Tongue (tissue), 3 donors: ENCODE measurements at places on chromosomes 13 and 19. TPM values are rescaled to one million over a fixed set of nuclear protein-coding genes. Genes with fewer than 3 reads are reported as not detected.

GRCh38 chr13:113746143-113746525 lies 12.9 kb upstream of the TMEM255B start:
- no peak for DNase-seq

ATP13A1 gene
- total RNA-seq, result 172 TPM

IRGQ gene
- total RNA-seq, result 26.0 TPM

DNA sequence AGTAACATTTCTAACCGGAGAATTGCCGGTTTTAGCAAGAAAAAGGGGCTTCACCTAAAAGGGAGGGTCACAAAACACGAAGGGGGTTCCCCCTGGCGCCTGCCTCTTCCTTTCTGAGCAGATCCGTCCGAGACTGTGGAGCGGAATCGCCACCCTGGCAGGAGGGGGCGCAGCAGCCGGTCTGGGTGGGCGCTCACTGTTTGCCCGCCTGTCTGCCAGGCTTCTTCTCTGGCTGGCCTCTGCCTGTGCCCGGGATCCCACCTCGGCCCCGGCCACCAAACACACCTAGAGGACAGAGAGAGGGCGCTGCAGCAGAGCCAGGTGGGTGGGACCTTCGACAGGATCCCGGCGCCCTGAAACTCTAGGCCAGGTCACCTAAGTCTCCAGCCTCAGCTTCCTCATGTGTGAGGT lies 15.6 kb downstream of the LSM4 start:
- DNase-seq, result no peak

LILRB2 gene
- 0.72 TPM for total RNA-seq

IGFL1 gene
- not detected for total RNA-seq

DNA sequence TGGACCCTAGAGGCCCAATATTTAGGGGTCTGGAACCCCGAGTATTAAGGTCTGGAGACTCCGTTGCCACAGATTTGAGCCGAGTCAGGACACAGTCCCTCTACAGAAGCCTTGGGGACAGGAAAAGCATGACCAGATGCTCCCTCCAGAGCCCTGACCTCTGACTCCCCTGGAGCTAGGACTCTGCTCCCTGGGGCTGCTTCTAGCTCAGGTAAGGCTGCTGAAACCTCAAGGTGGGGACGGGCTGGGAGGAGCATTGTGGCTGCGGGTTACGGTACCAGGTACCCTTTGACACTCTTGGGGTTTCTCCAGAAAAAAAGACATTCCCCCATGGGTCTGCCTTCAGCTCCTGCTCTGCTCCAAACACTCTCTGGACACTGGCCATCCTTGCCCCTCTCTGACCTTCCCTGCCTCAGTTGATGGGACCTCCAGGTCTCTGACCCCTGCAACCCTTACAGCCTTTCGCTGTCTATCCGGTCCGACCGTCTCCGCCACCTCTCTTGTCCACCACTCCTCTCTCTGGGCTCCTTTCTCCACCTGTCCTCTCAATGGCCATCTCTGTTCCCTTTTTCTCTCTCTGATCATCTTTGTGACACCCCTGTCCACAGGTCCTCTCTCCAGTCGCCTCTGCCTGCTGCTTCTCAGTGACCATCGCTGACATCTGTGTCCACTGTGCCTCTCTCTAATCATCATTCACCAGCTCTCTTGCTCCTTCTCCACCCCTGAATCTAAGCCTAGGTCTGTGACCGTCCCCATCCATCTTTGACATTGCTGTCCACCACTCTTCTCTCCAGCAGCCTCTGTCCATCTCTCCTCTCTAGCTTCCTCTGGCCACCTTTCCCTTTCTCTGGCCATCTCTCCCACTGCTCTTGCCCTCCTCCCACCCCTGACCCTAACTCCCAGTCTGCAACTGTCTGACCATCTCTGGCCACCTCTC lies 1.4 kb downstream of the LRFN3 start:
- no peak for DNase-seq

GRCh38 chr13:76538004-76538403 lies 348.2 kb downstream of the KCTD12 start:
- DNase-seq, result no peak
